ENCODE measurements at places on chromosomes 13 and 19.
A peak's percentile ranks its signal among the peaks of the same experiment; 100 is the strongest.

DNA sequence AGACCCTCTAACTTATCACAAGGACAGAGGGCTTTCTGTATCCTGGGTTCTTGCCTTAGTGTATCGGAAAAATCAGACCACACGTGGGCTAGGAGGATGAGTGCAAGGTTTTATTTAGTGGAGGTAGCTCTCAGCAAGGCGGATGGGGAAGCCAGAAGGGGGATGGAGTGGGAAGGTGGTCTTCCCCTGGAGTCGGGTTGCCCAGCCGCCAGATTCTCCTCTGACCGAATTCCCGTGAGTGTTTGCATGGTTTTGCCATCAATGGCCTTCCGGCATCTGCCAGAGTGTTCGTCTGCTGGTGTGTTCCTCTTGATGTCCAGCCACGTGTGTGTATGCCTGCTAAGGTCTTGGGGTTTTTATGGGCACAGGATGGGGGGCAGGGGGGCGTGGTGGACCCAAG, 1335.1 kb upstream of the SPRY2 start:
- DNase-seq: no peak

DNA sequence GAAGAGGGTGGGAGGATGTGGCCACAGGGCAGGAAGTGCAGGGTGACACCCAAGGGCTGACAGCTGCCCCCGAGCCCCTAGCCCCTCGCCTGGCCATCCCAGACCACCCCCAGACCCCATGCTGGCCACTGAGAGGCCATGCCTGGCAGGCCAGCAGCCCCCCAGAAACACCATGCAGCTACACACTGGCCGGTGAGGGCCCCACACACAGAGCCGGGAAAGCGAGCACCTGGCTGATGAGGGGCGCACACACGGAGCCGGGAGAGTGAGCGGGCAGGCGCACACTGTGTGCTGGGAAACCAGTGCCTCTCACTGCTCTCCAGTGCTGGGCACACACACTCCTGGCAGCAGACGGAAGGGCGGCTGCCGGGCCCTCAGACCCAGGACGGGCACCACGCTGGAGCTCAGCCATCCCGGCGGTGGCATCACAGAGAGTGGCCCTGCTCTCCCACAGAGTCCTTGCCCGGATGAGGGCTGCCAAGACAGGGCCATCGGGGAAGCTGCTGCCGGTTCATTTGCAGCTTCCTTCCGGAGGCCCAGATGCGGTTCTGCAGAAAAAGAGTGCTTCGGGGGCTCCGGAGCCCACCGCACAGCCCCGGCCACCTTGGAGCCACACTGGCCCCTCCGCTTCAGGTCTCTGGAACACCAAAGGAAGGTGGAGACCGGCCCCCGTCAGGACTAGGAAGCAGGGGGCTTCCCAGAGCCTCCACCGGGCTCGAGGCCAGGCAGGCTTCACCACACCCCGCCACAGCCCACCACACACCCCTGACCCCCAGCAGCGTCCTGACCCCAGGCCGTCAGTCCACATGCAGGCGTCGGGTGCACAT, 76.4 kb downstream of the SPACA7 start:
- DNase-seq: no peak

GRCh38 chr19:11558881-11559828, at the start of gene ELOF1:
TSS of gene ELOF1 (minus strand) at chr19:11559230. CDS start at chr19:11554347, 4,883 bp downstream.
- DNase-seq: peak; percentile 97

DNA sequence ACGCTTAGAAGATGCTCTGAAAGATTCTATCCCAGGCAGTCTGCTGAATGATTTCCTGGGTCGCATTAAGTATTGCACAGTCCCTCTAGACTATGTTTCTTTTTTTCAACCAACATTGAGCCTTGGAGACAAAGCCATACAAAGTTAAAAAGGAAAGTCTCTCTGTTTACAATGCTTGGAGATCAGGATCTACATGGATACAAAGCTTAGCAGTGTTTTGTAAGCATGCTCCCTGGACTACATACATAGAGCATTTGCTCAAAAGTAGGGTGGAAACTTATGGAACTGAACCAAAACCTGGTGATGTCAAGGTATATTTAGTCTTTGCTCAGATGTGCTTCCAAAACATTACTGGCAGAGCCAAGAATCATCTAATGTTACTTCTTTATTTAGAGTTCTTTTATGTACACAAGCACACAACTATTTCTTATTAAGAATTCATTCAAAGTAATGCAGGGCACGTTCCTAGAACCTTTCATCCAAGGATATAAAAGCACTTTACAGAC, 241.2 kb downstream of the ABCC4 start:
- DNase-seq: no peak

DNA sequence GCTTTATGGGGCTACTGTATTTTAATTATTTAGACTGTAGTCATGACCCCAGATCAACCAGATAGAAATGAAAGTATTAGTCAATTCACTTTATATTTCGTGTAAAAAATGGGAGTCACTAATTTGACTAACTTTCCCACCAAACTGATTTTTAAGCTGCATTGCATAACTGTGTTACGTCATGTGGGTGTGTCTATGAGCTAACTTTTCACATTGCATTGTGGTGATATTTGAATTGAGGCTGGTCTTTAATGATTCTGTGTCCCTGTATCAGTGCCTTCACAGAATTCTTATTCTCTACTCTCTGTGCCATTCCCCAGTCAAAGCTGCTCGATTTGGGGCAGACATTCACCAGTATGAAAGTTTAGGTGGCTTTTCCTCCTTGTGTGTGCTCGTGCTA, 172.7 kb upstream of the MAB21L1 start:
- DNase-seq: peak; percentile 61

GRCh38 chr13:44171861-44172260, 201.8 kb upstream of the SERP2 start:
- DNase-seq: no peak

DNA sequence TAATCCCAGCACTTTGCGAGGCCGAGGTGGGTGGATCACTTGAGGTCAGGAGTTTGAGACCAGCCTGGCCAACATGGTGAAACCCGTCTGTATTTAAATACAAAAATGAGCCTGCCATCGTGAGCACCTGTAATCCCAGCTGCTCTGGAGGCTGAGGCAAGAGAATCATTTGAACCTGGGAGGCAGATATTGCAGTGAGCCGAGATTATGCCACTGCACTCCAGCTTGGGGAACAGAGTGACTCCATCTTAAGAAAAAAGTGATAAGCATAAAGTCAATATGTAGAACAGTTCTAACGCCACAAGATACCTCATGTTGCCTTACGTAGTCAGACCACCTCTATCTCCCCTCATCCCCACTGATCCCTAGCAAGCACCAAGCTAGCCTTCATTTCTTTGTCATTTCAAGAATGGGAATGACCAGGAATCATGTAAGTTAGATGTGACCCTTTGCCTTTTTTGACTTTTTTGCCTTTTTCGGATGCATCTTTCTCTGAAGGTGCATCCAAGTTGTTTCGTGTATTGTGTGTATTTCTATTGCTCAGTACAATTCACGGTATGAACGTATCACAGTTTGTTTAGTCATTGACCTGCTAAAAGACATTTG, 6.4 kb downstream of the RPL21 start:
- no peak for DNase-seq

- no peak for DNase-seq
Observed at GRCh38 chr19:4443966-4444764, 13.4 kb downstream of the UBXN6 start.

GRCh38 chr13:112783978-112784371, 94.1 kb downstream of the ATP11A start:
- no peak for DNase-seq

DNA sequence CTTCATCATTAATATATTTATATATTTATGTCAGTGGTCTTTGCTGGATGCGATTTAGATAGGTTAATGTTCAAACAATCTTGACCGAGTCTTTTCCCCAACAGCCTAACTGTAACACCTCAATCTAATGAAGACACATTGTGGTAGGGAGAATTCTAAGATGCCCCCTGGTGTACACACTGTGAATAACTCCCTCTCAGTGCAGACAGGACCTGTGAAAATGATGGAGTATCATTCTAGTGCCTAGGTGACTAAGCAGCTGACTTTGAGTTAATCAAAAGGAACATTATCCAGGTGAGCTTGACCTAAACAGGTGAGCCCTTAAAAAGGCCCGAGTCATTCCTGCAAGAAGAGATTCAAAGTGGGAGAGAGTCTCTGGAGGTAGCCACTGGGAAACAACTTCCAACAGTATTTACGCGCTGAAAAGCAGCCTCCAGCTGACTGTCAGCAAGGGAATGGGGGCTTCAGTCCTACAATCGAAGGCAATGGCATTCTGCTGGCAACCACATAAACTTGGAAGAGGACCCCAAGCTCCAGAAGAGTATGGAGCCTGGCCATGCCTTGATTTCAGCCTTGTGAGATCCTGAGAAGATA, 28.0 kb upstream of the KBTBD7 start:
- peak; percentile 64 for DNase-seq
